ENCODE measurements at places on chromosomes 6 and 20.

DNA sequence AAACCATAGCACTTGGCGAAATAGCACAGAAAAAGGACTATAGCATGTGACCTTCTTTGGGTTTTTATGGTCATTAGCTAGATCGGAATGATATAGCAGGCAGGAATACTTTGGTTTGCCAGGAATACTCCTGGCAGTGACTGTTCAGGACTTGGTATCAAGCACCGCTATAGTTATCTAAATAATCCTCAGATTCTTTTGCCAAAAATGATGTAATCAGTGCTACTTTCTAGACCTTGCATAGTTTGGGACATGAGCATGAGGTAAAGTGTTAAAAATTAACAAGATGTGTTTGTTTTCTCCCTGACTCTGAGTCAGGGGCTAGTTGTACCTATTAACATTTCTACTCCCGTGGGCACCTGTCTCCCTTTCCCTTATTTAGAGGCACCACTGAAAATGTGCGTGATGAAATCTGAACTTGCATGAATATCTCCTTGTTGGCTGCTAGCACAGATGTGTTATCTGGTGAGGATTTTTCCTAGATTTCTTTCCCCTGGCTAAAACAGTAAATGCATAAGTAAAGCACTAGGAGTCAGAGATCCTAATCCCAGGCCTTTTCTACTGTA lies 511.0 kb downstream of the CDKAL1 start:
- DNase-seq = peak; percentile 46

DNA sequence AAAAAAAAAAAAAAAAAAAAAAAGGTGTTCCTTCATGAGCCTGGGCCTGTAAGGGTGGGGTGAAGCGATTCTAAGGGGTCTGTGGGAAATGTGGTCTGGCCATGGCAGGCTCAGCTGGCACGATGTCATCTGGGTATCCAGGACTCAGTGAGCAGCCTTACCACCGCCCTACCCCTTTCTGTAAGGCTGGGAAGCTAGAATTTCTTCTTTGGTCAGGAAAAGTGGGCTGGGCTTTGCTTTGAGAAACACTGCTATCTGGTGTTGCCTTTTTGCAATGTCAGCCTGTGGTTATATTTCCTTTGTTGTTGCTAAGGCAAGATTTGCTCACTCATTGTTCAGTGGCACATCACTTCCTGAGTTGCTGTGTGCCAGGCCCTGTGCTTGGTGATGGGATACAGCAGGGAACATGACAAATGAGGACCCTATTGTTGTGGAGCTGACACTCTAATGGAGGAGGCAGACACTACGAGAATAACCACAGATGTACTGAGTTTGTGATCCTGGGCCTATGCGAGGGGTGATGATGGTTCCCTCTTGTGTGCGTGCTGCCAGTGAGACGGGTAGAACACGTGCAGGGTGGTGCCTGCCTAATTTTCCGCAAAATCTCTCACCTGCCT lies 45.9 kb upstream of the ZNFX1 start:
- peak; percentile 86 for DNase-seq

DNA sequence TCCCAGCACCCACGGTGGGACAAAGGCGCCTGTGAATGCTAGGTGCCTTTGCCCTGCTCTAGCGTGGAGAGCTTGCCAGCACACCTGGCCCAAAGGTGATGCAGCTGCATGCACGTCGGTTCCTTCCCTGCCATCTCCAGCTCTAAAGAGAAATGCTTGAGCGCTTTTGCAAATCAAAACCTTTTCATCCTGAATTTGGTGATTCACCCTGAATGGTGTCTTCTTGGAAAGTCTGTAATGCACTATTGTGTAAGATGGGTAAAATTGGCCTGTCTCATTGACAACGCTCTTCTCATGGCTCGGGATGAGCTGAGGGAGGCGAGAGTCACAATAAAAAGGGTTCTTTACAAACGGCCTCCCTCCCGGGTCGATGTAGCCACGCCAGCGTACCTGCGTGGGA lies 103.1 kb upstream of the ID4 start:
- DNase-seq = no peak

- DNase-seq = no peak
Measured at GRCh38 chr6:66421570-66421969, 714.5 kb upstream of the EYS start.

DNA sequence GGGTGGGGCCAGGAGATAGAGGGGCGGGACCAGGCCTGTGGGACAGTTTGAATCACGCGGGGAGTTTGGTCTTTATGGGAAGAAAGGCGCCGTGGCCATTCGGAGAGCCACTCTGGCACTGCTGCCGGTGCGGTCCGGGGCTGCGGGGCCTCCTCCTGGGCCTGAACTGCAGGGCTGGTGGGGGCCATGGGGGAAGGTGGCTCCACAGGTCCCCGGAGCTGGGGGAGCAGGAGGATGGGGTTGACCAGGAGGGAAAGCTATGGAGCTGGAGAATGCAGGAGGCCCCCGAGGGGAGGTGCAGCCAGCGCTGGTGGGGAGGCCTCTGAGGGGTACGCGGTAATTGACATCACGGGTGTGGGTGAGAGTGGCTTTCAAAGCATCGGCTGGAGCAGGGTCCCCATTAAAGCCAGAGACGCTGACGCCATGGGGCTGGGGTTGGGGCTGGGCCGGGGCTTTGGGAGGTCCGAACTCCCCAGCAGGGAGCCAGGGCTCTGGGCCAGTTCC lies 1.8 kb upstream of the BHLHE23 start:
- DNase-seq = no peak

GRCh38 chr20:41006936-41007474 lies 21.6 kb upstream of the TOP1 start:
- no peak for DNase-seq

DNA sequence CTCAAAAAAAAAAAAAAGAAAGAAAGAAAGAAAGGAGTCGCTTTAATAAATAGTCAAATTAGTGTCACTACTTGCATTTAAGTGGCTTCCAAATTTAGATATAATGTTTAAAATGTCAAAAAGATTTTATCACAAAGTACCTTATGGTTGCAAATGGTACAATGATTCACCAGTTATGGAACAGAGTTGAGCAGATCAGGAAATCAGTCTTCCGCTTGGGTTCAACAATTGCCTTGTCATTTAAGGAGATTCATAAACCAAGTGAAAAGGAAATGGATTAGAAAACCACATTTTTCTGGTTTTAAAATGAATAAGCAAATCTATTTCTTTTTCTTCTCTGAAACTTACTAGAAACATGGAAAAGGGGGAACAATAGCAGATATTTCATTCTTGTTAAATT lies 94.8 kb upstream of the PTPRT start:
- DNase-seq = no peak

DNA sequence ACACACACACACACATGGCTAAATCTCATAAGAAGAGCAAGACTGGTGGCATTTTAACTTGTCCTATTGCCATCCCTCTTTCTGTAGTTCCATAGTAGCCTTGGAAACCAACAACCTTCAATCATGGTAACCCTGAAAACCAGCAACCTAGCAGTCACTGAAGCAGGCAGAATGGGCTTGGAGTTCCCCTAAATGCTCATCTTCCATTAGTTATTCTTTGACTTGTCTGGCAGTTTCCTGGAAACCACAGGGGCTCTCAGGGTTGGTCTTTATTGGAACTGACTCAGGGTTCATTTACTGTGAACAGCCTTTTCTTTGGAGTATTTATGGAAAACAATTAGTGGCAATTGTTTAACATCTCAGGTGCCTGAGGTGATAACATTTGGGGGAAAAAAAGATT lies 19.4 kb upstream of the BRPF3 start:
- DNase-seq = no peak

GRCh38 chr20:43949741-43950618 lies 35.3 kb downstream of the TOX2 start:
- peak; percentile 62 for DNase-seq

DNA sequence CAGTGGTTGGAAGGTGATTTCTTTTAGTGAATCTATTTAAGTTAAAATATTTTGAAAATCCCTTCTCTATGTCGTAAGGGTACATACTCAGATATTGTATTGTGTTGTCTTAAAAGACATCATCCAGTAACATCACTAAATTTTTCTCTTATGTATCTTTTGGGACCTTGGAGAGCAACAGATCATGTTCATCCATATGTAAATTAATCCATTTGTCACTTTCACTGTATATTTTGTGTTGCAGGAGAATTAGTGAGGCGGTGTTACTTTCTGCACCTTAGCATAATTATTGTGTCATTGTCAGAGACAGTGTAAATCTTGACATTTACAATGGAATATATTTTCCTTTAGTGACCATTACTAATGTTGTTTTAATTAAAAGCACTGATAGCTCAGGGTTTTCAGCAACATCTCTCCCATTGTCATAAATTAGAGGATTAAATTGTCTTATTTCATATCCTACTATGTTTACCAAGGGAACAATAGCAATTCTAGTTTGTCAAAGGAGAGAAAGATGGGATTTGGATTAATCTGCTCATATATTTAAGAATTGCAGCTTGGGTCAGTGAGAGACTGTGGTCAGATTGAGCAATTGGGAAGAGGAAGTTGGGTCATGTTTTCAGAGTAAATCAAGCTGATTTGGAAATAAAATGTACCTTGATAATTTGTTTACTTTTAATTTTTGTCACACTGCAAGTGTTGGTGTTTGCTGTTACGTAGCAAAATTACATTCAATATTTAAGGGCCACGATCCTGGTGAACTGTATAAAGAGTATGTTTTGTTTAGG lies 22.7 kb downstream of the DOK5 start:
- DNase-seq = no peak

DNA sequence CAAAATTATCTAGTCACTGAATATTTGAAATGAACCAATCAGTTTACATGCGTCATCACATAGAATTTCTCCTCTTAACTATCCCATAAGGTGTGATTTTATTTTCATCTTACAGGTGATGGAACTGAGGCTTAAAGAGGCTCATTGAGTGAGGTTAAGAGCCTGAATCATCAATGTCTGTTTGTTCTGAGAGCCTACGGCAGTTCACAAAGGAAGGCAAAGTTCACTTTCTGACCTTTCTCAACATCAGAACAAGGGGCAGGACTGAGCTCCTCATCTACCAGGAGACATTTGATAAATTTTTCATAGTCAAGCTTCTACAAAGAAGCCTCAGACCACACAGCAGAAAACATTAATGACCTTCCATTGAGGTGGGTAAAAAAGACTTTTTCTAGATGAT lies 54.9 kb upstream of the OLIG3 start:
- DNase-seq = no peak

GRCh38 chr6:129586815-129587214 lies 123.2 kb downstream of the ARHGAP18 start:
- DNase-seq = no peak

GRCh38 chr6:15874821-15875220 lies 212.0 kb upstream of the DTNBP1 start:
- peak; percentile 71 for DNase-seq

GRCh38 chr6:15839969-15840541 lies 177.2 kb upstream of the DTNBP1 start:
- no peak for DNase-seq

DNA sequence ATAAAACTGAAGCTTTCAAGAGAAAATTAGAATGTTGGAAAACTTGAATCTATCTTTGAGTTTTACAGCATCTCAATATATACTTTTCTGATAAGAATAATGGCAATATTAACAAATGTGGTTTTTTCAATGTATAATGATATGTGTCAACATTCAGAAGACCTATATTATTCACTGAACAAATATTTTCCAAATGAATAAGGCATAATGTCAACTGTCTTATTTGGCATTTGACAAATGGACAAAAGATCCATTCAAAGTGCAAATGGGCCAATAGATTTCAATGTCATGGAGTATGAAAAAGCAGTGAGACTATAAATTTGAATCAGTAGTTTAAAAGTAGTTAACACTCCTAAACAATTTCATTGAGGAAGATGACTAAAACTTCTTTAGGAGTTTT lies 20.9 kb downstream of the LMBRD1 start:
- no peak for DNase-seq

DNA sequence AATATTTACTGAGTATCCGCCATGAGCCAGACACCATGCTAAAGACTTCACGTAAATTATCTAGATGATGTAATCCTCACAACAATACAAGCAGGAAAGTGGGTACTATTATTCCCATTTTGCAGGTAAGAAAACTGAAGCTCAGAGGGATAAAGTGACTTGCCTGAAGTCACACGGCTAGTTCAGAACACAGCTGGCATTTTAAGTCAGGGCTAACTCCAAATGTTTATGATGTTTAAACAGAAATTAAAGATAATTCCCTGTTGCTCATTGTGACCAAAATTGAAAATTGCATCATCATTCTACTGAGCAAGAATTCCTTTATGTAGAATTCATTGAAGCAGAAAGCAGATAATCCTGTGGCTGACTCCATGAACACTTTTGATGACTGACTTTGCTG lies 71.3 kb upstream of the STXBP5 start:
- DNase-seq = peak; percentile 72

GRCh38 chr6:84791927-84792326 lies 27.5 kb upstream of the TBX18 start:
- DNase-seq = no peak

DNA sequence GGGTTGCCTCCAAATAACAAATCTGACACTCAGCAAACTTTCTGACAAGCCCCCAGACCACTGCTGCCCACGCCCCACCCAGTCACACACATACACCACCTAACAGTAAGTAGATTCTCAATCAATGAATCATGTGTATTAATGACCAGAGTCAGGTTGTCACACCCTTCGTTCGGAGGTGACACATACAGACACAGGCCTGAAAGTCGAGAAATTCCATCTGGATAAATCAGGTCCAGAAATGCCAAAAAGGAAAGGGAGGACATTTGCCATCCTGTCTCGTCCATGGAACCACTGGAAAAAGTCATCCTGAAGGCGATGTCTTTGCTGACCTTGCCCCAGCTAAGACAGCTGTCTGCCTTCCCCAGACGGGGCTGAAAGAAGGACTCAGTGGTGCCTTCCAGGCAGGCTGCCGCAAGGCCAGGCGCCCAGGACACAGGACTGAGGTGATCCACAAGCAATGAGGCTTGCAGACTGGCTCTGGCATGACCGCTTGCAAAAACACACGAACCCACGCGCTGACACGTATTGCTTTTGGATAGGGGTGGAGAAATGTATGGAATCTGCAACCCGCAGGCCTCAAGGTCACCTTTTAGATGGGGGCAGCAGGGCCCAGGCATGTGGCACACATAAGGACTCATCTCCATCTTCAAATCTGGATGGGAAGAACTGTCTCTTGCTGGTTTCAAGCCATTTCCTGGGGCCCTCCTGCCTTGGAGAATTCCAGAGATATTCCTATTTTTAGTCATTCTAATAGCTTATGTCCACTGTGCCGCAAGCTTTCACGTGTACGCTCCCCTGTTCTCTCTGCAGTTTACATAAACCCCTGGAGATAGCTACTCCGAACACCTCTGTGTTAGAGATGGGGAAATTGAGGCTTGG lies 9.0 kb downstream of the NFATC2 start:
- DNase-seq = peak; percentile 63

All from amniotic epithelial cell (primary cell).